ENCODE measurements at places on chromosomes 1 and 21.

DNA sequence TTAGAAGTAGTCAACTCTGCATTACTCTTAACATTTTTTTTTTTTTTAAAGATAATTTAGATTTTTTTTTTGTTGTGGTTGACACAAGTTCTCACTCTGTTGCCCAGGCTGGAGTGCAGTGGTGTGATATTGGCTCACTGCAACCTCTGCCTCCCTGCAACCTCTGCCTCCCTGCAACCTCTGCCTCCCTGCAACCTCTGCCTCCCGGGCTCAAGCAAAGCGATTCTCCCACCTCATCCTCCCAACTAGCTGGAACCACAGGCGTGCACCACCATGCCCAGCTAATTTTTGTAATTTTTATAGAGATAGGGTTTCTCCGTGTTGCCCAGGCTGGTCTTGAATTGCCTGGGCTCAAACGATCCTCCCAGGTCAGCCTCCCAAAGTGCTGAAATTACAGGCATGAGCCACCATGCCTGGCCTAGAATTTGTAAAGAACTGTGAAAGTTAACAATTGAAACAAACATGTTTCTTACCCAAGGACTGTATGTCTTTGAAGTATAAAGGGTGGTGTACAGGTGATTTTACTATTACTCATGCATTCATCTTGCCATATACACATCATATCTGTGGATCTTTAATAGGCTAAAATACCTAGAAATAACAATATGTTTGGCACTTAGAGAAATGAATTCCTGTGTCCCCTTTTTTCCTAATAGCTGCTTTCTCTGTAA lies 114.7 kb downstream of the ATP5PO start:
- DNase-seq, result no peak

DNA sequence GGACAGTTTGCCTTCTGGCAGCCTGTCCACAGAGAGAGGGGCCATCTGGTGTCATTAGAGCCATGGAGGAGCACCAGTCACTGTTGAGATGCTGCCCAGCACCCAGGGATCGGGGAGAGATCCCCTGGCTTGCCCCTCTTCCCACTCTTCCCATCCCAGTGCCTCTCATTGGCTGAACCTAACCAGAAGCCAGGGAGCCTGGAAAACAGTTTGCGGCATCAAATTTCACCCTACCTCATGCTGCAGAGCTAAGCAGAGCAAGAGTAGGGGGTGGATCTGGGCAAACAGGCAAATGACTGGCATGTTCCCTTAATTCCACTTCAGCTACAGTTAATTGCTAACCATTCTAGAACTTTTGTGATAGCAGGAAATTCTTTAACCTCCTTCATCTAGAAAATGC lies 19.1 kb downstream of the TRAF5 start:
- DNase-seq, result no peak

DNA sequence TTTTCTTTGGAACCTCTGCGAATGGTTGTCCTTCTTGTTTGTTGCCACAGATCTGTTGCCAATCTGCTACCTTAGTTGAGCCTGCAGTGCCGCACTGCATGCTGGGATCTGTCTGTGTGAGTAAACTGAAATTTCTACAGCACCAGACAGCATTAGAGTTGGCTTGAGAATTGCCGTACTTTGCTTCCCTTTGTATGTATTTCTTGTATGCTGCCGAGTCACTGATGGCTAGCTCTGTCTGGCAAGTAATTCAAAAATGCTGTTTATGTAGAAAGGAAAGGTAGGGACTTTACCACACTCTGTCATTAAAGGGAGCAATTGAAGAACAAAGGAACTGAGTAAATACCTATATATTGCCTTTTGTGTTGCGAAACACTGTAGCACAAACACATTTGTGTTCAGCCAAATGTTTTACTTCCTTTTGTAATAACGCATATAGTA lies 857.4 kb downstream of the USP25 start:
- peak; percentile 8 for DNase-seq

DNA sequence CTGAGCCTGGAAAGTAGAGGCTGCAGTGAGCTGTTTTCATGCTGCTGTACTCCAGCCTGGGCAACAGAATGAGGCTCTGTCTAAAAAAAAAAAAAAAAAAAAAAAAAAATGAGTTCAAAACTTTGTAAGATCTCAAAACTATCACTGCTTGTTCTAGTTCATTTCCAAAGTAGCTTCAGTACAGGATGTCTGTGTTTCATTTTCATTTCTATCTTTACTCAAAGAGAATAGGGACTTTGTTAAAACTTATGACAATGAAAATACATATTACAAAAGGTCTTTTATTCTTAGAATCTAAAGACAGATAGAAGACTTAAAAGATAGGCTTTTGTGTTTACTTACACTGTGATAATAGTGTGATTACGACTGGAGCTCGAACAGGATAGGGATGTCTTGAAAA lies 709.7 kb downstream of the ADGRL2 start:
- no peak for DNase-seq

GRCh38 chr1:20445956-20446355 lies 40.1 kb downstream of the CAMK2N1 start:
- no peak for DNase-seq

GRCh38 chr1:65470766-65471165 lies 50.3 kb downstream of the LEPR start:
- DNase-seq, result no peak

DNA sequence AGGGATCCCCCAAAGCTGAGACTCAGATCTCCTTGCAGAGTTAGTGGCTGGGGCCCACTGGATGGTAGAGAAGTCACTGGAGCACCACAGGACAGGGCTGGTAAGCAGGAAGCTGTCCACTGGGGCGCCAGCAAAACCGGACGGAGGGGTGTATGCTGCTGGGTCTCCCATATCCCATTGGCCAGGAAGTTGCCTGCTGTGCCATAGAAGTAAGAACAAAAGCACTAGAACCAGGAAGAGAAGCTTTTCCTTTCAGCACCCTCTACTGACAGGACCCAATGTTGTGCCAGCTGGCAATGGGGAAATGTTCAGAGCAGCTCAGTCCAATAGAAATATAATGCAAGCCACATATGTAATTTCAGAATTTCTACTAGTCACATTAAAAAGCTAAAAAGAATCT lies 146.6 kb downstream of the SPATA46 start:
- no peak for DNase-seq
